ENCODE measurements at places on chromosomes 3 and 15.
A peak's percentile ranks its signal among the peaks of the same experiment; 100 is the strongest.

DNA sequence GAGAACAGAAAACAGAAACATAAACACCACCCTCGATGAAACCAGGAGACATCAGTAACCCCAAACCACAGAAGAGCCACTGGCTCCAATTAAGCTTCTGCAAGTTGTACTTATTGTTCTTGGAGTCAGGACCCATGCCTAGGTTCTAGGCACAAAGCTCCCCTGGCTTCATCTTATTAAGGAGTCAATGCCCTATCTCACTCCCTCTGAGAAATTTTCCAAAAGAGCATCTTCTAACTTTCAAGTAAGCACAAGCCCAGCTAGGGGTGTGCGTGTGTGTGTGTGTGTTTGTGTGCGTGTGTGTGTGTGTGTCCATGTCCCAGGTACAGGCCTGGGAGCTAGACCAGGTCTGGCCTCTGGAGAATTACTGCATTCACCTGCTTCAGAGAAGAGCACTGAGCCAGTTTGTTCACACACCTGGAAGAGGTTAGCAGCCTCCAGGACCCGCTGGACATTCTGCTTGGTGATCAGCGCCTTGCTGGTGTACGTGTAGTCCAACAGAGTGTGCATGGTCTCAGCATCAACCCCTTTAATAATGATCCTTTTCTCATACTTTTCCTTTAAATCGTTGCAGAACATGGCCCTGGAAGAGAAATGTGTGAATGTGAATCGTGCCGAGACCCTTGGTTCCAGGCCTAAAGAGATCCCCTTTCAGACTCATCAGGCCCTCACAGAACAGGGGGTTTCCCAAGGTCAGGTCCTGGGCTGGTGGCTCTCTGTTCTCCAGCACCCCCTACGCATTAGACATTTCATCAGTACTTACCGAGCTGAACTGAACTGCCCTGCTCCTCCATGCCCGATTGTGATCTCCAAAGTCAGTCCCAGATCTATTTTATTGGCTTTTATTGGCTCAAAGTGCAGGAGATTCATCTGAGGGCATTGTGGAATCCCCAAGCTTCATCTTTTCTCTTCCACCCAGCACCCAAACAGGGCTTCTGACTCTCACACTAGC lies 27.8 kb downstream of the KLHL6 start:
- no peak for DNase-seq

DNA sequence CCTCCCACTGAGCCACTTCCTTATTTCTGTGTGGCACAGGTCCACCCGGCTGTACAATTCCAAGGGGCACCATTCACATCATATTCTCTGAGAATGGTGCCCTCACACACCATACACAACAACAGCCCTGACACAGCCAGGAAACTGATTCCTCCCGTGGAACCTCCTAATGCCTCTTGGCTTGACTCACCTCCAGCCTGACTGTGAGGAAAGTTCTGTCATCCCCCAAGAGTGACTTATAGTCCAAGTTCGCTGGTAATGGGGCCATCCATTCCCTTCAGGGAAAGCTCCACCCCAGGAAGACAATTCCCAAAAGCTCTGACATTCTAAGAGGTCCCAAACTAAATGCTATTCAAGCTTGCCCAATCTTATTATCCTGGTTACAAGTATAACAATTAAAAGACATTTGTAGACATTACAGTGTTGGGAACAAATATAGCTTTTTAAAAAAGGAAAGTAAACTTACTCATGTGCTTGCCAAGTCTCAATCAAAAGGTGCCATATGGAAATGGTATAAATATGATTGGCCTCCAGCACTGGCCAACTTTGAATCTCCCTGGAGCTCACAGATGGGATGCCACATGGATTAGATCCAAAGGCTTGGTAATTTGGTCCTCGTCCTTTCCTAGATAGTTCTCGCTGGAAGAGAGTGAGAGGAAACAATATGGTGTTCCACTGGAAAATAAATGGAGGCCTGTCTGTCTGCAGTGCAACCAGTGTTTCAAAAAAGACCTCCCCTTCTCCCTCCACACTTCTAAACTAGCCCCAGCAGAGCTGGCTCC lies 56.3 kb upstream of the PSMD6 start:
- DNase-seq, result no peak

- no peak for DNase-seq
Observed at GRCh38 chr3:172918568-172919296, 168.2 kb downstream of the ECT2 start.

- no peak for DNase-seq
Observed at GRCh38 chr3:129526121-129526900, 2.1 kb upstream of the RHO start.

- DNase-seq, result peak; percentile 47
Observed at GRCh38 chr3:196569003-196569516, 600 bp downstream of the FBXO45 start.

DNA sequence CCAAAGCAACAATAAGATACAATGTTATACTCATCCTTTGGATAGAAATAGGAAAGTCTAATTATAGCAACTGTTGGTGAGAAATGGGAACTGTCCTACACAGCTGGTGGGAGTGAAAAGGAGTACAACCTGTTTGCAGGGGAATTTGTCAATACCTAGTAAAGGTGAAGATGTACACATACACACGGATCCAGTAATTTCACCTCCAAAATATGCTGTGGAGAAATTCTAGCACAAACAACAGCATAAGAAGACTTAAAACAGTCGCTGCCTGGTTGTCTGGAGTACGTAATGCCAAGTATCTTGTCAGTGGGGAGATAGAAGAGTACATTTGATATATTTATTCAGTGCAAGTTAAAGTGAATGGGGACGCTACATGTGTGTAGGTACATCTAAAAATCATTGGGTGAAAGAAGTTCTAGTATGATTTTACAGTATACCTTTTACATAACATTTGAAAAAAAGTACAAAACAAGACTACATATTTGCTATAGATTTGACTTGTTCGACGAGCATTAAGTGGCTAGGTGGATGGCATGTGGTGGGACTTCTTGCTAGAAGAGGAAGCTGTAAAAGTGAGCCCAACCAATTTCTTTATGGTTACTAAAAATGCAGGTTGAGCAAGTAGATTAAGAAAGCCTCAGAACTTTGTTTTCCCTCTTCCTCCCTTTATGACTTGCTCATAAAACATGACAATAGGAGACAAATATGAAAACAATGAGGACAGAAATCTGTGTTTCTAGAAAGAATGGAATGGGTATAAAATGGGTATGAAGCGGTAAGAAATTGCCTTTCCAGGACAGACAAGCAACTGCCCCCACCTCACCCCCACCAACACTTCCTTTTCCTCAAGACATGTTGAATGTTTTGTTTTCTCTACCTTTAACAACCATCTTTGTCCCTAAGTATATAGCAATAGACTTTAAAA lies 50.2 kb upstream of the CCR4 start:
- no peak for DNase-seq

GRCh38 chr15:90851940-90852339 lies 16.4 kb upstream of the FURIN start:
- no peak for DNase-seq

DNA sequence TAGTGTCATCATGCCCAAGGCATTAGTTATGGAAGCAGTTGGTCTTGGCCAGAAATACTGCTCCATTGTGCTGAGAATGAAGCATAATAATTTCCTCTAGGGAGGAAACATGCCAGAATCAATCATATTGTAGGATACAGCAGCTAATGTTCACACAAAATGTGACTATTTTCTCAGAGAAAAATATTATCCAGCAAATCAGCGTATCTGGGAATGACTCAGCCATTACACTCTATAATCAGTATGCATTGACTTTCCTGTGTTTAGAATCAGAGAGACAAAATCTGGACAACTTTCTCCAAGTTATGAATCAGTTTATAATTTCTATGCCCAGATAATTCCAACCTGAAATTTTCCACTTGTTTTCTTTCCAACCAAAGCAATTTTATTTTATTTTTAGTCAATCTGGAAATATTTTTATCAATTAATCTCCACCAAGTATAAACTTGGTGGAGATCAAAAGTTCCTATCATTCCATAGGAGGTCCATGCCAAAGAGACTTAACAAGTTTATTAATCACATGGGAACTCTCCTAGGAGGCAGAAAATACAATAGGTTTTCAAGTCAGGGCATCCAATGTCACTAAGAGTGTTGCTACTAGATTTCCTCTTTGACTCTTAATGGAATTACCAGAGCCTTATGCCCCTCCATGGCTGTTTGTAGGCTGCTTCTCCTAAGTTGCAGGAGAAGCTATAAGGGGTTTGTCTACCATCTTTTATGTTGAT lies 36.4 kb downstream of the SUCNR1 start:
- DNase-seq, result no peak

DNA sequence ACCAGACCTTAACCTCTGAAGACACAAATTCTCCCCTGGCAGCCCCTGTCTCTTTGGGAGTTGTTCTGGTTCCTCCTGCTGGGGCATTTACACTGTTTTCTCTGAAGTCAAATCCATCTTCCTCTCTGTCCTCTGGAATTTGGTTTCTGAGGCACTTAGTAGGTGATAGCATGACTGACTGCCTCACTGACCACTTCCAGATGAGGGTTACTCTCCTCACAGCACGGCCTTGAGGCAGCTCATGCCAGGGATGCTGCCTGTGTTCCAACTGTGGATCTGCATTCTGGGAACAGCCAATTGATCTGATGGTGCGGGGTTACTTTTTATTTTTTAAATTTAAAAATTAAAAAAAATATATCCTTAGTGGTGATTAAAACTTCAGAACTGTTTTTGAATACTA lies 140.9 kb upstream of the ROPN1 start:
- DNase-seq, result no peak

DNA sequence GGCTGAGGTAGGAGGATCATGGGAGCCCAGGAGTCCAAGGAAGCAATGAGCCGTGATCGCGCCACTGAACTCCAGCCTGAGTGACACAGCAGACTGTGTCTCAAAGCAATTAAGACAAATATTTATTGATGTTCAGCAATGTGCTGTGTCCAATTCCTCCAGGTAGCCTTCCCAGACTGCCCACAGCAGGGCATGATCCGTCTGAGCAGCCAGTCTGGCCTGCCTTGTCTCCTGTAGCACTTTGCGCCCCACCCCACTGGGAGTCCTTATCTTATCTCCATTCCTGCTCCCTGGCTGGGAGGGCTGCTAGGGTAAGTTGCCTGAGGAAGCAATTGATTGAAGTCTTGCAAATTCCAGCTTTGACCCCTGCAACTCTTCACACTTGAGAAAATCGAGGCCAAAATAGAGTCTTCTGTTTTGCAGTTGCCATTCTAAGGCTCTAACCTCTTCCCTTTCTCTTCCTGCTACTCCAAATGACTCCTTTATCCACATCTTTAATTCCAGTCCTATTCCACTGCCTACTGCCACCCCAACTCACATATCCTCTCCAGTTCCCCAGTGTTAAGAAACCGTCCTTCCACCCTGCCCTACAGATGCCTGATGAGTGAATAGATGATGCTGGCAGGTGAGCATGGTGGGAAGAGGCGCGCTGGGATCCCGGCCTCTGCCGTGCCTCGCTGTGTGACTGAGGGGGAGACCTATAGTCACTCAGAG lies 26.9 kb upstream of the LCTL start:
- no peak for DNase-seq

GRCh38 chr3:112360561-112360960 lies 27.6 kb downstream of the CD200 start:
- DNase-seq, result no peak

DNA sequence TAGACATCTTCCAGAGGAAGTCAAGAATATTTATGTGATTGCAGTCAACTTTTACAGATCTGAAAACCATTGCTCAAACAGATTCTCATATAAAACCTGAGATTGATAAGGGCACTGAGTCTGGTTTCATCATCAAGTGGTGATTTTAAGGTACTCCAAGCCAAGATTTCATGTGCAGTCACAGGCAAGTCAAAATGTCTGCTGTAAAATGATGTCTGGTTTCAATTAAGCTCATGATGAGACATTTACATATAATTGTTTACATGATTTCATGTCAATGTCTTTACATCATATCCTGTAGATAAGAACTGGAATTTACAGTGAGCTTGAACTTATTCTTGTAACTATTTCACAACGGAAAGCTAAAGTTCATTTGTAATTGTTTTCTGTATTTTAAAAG lies 1215.5 kb downstream of the ROBO2 start:
- DNase-seq, result no peak

DNA sequence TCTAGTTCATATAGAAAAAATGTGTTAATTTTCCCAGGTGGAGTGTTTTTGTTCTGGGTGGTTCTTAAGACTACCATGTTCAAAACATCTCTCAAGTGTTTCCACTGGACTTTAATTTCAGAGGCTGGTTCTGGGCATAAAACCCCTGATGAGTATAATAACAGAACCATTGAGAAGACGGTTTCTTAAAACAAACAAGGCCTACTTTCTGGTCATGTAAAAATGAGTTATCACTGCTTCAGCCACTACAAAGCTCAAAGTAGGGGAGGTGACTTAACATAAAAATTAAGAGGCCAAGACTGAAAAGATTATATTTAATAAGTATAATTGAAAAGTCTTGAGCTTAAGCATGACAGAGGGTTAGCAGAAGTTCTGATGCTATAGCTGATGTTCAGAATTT lies 33.8 kb downstream of the RYR3 start:
- DNase-seq, result no peak

DNA sequence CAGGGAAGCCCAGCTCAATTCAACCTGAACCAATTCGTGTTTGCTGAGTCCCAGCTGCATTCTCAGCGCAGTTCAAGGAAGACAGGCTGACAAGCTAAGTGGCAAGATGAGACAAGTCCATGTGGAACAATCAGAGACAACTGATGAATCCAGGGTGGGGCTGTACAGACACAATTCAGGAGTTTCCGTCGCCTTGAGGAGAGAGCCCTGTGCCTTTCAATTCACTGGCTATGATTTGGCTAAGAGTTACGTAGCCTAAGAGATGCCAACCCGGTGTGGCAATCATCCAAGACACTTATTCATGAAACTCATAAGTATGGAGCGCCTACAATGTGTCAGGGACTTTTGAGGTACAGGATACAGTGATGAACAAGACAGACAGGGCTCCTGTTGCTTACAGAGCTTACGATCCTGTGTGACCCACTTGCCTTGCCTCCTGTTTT lies 15.5 kb upstream of the ZBED2 start:
- DNase-seq, result no peak

GRCh38 chr15:31303726-31304648 lies 22.6 kb upstream of the KLF13 start:
- DNase-seq, result no peak

GRCh38 chr3:17810759-17811158 lies 68.3 kb upstream of the TBC1D5 start:
- no peak for DNase-seq

GRCh38 chr3:9946112-9947024 lies 5.8 kb downstream of the PRRT3 start:
- peak; percentile 78 for DNase-seq

GRCh38 chr3:128473180-128473519 lies 6.5 kb upstream of the DNAJB8 start:
- DNase-seq, result no peak
